ENCODE measurements at places on chromosomes 7 and 10. TPM values are rescaled to one million over a fixed set of nuclear protein-coding genes. Genes with fewer than 3 reads are reported as not detected.

DNA sequence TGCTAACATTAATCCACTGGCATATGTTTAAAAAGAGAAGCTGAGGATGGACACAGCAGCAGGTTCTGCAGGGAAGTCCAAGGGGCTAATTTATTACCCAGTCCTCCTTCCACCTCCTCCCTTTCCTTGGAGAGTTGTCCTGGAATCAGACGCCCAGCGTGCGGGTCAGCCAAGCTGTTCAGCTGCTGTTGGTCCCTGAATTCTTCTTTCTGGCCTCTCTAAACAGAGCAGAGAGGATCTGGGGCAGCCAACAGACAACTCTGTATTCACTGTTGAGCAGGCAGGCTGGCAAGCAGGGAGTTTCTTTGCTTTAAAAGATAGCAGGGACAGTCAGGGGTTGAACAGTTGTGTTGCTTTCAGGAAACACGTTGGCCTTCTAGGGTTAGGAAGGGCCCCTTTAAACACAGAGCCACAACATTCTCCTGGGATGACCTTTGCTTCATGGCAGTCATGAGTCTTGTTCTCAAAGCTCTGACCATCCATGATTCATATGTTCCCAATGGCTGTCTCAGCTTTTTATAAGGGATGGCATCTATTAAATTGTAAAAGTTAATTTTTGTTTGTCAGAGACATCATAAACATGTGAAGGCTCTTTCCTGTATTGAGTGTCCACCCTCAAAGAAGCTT lies 217.0 kb downstream of the CREB5 start:
- no peak for DNase-seq

- no peak for DNase-seq
Observed at GRCh38 chr7:37719077-37719476, 35.5 kb downstream of the GPR141 start.

DNA sequence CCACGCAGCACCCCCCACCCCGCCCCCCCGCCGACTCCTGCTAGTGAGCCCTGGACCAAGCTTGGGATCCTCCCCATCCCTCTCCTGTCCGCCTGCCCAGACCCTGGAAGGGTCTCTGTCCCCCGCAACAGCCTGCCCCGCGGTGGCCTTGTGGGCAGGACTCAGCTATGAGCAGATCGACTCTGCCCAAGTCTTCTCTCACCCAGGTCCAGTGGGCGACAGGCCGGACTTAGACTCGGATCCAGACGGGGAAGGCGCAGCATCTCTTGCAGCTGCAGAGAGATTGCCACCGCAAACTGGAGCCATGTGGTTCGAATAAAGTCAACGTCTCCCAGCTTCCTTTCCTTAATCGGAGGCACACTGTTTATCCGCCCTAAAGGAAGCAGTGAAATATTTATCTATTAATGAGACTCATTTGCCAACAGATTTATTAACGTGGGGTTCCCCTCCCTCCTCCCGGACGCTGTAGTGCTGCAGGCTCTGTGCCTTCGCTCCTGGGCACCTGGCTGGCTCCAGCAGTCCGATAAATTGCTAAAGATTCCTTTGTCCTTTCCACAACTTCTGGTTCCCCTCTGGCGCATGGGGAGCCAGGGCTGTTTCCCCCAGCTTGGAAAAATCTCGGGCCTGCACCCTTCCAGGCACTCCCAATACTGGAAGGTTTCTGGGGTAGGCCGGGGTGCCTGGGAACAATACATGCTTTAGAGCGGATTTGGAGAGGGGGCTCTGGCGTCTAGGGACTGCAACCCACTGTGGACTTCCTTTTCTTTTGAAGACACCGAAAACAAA lies 634 bp upstream of the HOXA7 start:
- DNase-seq: no peak

- DNase-seq: no peak
Observed at GRCh38 chr7:46490406-46490805, 569.3 kb upstream of the IGFBP3 start.

DNA sequence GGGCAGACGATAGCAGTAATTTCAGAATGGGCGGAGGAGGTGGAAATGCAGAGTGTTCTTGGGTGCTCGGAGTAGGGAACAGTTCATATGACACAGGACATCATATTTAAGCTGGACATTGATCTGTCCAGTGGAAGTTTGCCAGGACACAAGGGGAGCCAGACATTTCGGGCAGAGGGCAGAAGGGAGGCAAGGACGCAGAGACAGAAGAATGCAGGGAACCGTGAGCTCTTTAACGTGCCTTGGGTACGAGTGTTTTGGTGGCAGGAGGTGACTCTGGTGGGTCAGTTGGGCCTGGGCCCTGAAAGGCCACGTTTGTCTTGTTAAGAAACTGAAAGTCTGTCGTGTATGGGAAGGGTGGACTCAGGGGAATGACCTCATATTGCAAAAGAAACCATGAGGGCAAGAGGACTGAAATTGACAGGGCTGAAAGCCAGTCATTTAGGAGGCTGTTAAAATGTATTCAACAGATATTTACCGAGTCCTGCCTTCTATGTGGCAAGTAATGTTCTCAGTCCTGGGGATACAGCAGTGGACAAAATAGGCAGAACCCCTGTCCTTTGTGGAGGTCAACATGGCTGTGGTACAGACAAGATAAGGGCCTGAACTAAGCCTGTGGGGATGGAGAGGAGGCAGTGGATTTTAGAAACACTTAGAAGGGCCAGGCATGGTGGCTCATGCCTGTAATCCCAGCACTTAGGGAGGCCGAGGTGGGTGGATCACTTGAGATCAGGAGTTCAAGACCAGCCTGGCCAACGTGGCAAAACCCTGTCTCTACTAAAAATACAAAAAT lies 2.2 kb downstream of the OPTN start:
- no peak for DNase-seq

GRCh38 chr10:68647672-68648341 lies 73.2 kb upstream of the CCAR1 start:
- no peak for DNase-seq

The CACNA2D1 gene
- total RNA-seq: 40.7 TPM

The SORCS1 gene
- 3.8 TPM for total RNA-seq

The AOAH gene
- 10.0 TPM for total RNA-seq

The PARD3 gene
- total RNA-seq: 33.0 TPM

The ST7 gene
- 32.1 TPM for total RNA-seq

The NKX6-2 gene
- not detected for total RNA-seq

The PVRIG gene
- 0.23 TPM for total RNA-seq
